G401 (cell line): ENCODE measurements at places on chromosomes 3 and 15.

- DNase-seq = no peak
Observed at GRCh38 chr15:77255385-77255784, 164.5 kb downstream of the PEAK1 start.

DNA sequence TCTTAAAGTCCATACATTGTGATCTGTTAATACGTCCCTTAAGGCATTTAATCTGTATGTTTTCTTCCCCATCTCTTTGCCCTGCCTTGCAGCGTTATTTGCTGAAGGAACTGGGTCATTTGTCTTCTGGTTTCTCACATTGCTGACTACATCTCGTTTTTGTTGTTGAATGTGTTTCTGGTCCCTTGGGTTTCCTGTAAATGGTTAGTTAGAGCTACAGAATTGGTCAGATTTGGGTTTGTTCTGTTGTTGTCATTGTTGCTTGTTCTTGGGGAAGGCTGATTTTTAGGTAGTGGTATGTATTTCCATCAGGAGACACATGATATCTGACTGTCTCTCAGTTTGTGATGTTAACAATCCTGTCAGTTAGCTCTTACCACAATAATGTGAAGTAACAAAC is 27.0 kb upstream of the ITPKA start:
- no peak for DNase-seq

DNA sequence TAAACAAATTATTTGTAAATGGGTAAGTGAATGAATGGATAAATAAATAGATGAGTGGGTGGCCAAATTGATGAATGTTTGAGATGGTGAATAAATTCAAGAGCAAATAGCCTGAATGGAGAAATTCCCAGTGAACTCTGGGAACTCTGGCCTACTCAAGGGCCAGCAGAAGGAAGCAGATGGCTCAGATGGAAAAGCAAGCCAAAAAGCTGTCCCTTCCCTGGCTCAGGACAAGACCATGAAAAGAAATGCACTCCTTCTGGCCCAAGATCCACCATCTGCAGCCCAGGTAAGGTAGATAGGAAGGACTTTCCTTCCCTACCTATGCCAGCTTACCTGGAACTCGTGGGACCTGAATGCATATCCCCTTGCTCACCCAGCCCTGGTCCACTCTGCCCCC is 37.6 kb upstream of the CLDN18 start:
- peak; percentile 88 for DNase-seq

DNA sequence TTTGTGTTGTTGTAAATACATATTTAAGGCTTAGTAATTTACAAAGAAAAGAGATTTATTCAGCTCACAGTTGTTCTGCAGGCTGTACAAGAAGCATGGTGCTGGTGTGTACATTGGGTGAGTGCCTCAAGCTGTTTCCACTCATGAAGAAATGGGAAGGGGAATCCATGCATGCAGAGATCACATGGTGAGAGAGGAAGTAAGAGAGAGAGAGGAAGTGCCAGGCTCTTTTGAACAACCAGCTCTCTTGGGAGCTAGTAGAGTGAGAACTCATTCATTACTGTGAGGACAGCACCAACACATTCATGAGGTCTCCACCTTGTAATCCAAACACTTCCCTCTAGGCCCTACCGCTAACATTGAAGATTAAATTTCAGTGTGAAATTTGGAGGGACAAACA is 909.2 kb downstream of the NSUN3 start:
- DNase-seq = no peak

DNA sequence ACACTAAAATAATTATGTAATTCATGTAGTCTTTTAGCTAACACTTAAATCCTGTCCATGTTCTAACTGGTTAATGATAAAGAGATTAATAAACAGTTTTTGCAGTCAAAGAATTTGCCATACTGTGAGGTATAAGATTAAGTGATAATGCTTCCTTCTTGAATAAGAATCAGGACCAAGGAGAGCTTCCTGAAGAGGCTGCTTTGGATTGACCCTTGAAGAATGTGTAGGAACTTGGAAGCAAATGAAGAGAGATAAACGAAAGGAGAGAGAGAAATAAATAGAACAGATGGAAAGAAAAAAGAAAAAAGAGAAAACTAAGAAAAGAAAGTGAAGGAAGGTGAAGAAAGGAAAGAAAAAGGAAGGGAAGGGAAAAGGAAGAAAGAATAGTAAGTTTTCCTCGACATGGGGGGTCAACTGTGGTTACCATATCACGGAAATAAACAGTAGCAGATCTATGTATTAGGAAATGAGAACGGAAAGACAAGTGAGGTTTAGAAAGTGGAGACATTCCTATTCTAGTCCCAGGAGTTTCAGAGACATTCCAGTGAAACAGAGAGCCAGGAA is 539.8 kb downstream of the FGF12 start:
- no peak for DNase-seq

GRCh38 chr3:71657831-71658530 is 67.2 kb downstream of the EIF4E3 start:
- DNase-seq = no peak

DNA sequence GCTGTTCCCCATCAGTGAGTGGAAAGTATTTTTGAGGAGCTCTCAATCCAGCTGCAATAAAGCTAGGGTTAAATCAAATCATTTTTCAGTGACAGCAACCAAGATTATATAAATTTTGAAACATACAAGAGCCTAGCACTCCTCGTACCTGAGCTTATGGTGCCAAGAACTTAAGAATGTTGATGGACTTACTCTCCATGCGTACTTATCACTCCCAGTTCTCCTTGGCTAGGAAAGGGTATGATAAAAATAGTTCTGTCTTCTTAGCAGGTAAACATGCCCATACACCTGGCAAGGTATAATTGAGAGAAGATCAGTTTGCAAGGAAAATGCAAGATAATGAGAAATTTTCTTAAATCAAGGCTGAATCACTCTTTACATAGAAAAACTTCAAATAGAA is 64.5 kb upstream of the SEMA6D start:
- no peak for DNase-seq

DNA sequence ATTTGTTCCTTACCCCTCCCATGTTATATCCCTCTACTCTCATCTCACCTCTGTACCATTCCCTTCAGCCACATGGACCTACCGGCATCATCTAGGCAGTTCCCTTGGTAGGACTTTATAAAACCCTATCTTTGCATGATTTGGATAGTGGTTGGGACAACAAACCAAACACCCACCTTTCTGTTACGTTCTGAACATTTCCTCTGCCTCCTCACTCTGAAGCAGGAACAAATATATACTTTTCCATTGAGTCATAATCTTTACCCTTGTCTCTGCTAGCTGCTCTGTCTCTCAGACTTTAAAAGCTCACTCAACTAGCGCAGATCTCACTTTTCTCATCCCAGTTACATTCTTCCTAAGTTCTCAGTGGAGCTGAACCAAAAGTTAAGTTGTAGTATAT is 17.8 kb downstream of the UBXN7 start:
- no peak for DNase-seq

DNA sequence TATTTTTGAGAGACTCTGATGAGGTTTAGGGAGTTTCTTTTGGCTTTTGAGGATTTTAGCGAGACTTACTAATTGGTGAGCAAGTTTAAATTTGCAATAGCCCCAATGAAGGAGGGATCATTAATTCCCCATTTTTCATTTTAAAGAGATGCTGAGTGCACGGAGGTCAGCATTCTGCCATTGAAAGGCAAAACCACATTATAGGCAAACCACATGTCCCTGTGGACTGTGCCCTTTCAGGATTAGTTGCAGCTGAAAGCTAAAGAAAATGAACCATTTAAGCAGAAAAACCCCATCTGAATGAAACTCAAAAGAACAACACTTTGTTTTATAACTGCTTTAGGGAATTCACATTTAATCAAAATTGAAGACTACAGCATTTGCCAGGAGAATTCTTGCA is 246.5 kb downstream of the PDZRN3 start:
- DNase-seq = no peak

GRCh38 chr3:145118303-145118702 is 1042.7 kb downstream of the PLOD2 start:
- DNase-seq = no peak

DNA sequence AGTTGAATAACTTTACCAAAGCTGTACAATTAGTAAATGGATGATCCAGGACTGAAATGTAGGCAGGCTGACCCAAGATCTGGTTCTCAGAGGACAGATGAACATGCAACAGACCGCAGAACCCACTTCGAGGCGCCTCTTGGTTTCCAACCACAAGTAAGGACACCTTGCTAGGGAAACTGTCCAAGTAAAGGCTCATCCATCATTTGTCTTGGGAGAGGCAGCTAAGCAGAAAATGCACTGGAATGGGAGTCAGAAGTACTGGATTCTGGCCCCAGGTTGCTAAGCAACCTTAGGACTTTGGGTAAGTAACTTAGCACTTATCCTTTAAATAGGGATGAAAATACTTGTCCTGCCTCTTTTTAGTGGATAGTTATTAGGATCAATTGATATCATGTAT is 366.3 kb upstream of the LRRC3B start:
- DNase-seq = no peak

DNA sequence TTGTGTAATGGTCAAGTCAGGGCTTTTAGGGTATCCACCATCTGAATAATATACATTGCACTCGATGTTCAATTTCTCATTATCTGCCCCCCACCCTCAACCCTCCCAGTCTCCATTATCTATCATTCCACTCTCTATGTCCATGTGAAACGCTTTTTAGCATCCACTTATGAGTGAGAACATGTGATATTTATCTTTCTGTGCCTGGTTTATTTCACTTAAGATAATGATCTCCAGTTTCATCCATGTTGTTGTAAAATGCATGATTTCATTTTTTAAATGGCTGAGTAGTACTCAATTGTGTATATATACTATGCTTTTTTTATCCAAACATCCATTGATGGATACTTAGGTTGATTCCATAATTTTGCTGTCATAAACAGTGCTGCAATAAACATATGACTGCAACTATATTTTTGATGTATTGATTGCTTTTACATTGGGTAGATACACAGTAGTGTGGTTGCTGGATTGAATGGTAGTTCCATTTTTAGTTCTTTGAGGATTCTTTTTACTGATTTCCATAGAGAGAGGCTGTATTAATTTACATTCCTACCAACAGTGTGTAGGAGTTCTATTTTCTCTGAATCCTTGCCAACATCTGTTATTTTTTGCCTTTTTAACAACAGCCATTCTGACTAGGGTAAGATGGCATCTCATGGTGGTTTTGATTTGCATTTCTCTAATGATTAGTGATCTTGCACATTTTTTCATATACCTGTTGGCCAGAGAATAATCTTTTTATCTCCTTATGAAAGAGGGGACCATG is 332.9 kb upstream of the TGFBR2 start:
- DNase-seq = no peak

DNA sequence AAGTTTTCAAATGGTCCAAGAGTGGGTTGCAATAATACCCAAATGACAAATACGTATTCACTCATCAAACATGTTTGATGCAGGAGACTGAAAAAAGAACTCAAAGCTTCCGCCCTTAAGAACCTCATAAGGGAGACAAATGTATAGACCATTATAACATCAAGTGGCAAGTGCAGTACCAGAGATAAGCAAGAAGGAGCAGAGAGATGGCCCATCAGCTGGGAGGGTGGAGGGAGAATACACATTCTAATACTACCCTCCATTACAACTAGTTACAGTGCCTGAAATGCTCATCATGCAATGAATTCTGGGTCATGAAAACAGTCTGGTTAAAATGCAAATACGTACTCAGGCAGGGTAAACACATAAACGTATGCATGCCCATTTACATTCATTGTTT is 304.0 kb downstream of the SHQ1 start:
- no peak for DNase-seq

DNA sequence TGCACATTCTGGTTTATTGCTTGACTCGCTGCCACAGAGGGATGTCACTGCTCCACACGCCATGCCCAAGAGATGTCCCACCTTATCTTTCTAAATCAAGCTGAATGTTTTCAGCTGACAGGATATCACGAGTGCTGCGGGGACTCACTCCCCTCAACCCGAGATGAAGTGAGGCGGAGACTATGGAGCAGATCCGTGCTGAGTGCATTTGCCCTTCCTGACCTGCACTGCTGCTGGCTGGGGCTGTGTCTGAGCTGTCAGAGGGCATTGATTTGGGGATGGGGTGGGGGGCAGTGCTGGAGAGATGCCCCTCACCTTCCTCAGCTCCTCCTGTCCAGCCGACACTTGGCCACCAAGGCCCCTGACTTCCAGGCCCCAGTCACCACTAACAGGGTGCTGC is 40.5 kb upstream of the CSPG4 start:
- DNase-seq = no peak

DNA sequence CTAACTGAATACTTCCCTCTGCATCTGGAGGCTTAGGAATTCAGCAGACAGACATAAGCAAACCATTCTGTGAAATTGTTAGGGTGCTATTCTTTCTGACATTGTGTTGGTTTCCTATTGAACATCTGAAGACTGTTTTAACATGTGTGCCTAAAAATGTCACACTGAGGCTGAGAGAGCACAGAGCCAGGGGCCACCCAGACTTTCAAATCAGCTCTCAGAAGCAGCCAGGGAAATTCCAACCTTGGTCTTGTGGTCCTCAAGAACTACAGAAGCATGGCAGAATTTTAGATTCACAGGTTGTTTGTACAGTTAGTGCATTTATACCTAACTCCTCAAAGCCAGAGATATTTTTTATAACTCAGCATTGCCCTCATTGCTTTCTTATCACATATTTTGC is 929.2 kb upstream of the CFAP20DC start:
- DNase-seq = no peak

GRCh38 chr3:40307176-40307575 is 2.3 kb upstream of the EIF1B start:
- no peak for DNase-seq

- DNase-seq = no peak
Observed at GRCh38 chr3:138450704-138451424, 16.4 kb downstream of the ESYT3 start.

DNA sequence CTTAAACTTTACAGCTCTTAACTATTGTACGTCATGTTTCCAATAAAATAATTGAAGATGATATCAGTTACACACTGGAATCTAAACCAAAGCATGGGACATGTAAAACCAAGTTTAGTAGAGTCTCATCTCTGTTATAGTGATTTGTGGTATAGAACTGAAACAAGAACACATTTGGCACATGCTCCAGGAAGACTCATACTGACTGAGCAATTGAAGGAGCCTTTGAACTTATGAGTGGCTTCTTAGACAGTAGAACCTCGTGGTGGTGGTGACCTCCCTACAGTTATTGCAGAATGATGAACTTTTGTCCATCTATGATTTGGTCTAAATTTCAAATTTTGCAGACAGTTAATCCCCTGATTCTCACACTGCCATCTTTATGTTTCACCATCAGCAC is 729.7 kb downstream of the ROBO1 start:
- DNase-seq = no peak

GRCh38 chr3:115340586-115340985 is 193.5 kb upstream of the ZBTB20 start:
- DNase-seq = no peak

GRCh38 chr3:147846854-147847478 is 437.8 kb downstream of the ZIC1 start:
- no peak for DNase-seq

- DNase-seq = no peak
Observed at GRCh38 chr3:108008931-108009639, 81.7 kb downstream of the CD47 start.

GRCh38 chr15:75062706-75063105 is 39.3 kb downstream of the PPCDC start:
- DNase-seq = no peak

DNA sequence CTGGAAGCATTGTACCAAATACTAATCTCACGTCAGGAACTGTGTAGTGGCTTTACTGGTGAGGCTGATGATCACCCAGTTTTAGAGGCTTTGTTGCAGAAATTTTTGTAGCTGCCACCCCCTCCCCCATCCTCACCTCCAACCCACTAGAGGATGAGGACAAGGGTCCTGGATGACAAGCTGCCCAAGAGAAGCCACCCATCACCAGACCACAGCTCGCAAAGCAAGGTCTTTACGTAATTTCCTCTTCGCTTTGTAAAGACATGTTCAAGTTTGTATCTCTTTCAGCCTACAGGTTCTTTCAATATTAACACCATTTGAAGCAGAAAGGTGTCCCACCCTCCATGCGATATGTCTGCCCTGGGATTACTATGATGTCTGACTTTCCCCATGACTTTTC is 74.2 kb downstream of the LDHAL6B start:
- no peak for DNase-seq
